HL-60 (cell line): ENCODE measurements at places on chromosomes 4 and X.
A peak's percentile ranks its signal among the peaks of the same experiment; 100 is the strongest.

DNA sequence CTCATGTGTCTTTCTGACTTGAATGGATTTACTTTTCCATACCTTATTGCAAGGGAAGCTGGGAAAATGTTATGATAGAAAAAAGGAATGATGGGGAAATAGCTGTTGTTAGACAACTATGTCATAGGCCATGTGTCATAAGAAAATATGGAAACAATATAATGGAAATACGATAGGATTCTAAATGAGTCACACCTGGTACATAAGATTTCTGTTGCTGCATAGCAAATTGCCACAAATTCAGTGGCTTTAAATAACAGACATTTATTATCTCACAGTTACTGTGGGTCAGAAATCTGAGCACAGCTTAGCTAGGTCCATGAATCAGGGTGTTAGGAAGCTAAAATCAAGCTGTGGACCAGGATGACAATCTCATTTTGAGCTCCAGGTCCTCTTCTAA lies 44.6 kb upstream of the ANKRD50 start:
- DNase-seq = no peak

DNA sequence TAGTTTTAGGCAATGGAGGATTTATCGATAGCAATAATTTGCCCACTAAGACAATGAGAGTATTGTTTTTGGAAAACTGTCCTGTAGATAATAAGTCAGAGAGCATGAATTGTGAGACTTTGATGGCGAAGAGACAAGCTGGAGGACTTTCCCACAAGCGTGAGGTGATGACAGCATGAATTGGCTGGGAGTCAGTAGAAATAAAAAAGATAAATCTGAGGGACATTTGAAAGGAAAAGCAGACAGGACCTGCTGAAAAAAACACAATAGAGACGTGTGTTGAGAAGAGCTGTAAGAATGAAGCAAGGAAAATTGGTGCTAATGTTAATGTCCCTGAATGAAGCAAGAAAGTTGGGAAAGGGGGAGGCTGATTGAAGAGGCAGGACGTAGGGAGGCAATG lies 233.5 kb downstream of the DCTD start:
- DNase-seq = no peak

DNA sequence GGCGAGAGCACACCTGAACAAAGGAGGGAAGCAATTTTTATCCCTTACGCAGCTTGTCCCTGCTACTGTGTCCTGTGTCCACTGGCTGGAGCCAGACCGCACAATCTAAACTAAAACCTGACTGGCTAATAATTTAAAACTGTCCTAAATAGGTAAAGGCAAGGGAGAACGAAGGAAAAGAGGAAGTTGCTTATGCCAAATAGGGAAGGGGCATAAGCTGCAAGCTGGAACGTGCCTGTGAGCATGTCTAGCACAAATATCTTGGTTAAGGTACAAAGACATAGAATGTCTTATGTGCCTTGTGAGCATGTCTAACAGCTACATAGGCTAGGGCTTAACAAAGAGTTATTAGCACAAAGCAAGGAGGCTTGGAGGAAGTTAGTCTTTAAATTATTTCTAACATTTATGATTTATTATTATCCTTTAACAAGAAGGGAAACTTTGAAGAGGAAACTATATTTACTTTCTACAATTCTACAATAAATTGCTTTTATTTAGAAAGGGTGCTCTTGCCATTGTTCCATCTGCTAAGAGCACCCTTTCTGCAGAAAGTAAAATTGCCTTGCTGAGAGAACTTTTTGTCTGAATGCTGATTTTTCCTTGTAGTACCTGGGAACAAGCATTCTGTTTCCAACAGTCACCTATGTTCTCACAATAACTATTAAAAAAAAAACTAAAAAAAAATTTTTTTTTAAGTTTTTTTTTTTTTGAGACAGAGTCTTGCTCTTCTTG lies 80.6 kb upstream of the CBR4 start:
- DNase-seq = peak; percentile 50

DNA sequence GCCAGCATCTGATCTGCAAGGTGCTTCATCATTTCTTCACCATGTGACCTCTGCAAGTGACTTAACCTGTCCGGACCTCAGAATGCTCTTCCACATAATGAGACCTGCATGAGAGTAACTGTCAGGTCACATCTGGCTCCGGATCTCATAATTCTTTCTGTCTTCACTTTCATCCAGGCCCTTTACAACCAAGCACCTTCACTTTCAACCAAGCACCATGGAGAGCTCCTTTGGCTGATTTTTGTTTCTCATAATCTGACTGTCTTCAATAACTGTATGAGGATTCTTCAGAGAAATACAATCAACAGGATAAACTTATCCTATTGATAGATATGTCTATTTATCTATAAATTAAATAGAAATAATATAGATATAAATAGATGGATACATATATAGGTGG lies 148.1 kb downstream of the VCX3A start:
- DNase-seq = no peak

DNA sequence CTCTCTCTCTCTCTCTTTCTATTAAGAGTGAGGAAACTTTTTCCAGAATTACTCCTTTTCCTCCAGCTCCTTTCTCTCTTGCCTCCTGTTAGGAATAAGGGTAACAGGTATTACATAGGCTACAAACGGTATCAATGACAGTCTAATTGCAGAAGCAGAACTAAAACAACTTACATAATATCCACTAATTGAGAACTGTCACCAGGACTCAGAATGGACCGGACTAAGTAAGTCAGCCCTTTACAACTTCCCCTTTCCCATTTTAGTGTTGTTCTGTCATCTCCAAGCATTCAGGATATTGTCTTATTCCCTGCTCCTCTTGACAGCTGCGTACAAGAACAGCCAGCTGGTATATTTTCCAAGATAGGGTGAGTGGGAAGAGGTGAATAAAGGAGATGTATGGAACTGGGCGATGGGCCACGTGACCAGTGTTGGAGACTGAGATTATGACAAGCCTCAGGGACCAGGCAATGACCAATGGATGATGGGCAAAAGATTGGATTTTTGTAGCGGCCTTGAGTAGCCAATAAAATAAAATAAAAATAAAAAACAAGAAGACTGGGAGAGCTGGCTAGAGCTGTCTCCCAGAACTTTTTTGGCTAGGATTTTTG lies 2.3 kb upstream of the FNIP2 start:
- no peak for DNase-seq

DNA sequence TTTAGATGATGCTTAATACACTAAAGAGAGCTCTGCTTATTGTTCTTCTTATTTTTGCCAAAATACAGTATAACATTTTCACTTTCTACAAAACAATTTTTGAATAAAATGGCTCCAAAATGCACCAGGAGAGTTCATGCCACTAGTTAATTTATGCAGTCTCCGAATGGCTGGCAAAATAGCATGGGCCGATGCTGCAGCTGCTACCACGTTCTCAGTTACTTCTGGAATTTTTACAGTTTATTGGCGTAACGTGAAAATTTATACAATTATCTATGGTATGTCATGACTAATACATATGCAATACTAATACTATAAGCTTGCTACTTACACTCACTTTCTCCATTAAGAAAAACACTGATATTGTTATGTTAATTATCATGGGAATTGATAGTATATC lies 16.5 kb downstream of the KLHL13 start:
- DNase-seq = no peak

DNA sequence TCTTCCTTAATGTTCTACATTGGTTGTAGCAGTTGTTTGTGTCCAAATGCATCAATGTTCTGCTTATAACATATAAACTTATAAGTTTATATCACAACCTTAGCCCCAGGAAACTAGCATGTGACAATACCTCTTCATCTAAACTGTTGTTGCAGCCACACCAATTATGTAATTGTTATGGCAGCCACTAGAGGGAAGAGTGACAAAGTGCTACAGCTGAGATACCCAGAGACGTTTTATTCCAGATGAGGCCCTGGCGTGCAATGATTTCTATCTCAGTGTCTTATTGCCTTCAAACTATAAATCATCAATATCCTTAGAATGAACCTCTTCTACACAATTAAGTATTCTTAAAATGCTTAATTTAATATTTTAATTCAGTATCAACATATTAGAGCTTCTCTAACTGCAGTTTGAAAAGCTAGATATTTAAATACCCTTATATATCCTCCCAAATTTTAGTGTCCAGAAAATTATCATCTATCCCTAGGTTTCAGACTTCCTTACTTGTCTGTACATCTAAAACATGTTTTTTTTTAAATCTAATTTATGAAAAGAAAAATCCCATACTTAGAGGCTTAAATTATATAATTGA lies 171.6 kb downstream of the PCDH10 start:
- DNase-seq = peak; percentile 4
